ENCODE measurements at places on chromosomes 7 and 10. TPM values are rescaled to one million over a fixed set of nuclear protein-coding genes. Genes with fewer than 3 reads are reported as not detected.

- no peak for DNase-seq
Observed at GRCh38 chr7:55325371-55325792, 39.8 kb upstream of the LANCL2 start.

DNA sequence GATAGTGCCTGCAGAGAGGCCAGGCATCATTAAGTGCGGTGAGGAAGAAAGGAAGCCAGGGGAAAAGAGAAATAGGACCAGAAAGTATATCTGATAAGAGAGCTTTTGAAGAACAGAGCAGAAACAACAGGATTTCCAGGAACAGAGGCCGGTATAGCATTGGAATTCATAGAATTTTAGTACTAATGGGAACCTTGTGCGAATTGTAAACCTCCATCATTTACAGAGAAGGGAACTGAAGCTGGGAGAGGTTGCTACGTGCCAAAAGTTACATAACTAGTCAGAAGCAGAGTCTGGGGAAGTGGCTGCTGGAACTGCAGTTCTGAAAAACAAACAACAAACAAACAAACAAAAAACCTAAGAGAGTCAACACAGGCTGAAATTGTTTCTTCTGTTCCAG is 5.4 kb upstream of the ZMYND11 start:
- no peak for DNase-seq

DNA sequence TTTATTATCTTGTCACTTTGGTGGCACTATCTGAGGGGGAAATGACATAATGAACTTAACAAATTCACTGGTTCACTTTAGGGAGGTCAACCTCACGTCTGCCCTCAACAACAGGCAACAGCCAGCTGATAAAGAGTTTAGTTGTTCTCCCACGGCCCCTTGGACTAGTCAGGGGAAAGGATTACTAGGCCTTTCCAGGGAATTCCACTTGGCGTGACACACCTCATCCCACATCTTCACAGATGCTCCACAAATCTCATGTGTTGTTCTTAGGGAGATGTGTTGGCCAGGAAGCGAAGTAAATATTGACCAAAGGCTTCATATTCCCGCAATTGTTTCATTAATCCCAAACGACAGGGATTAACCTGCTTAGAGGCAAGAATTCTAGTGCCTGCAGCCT is 183.5 kb upstream of the CDCA7L start:
- no peak for DNase-seq

DNA sequence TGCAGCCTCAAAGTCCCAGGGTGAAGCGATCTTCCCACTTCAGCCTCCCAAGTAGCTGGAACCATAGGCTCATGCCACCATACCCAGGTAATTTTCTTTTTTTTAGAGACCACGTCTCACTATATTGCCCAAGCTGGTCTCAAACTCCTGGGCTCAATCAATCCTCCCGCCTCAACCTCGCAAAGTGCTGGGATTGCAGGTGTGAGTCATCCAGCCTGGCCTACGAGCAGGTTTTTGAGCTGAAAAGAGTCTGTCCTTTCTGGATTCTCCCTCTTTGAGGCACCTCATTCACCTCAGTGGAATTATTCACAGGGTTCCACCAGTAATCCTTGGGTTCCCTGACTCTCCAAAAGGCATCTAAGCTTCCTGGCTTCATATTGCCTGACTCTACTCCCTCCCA is 7.6 kb upstream of the LEP start:
- DNase-seq, result no peak

DNA sequence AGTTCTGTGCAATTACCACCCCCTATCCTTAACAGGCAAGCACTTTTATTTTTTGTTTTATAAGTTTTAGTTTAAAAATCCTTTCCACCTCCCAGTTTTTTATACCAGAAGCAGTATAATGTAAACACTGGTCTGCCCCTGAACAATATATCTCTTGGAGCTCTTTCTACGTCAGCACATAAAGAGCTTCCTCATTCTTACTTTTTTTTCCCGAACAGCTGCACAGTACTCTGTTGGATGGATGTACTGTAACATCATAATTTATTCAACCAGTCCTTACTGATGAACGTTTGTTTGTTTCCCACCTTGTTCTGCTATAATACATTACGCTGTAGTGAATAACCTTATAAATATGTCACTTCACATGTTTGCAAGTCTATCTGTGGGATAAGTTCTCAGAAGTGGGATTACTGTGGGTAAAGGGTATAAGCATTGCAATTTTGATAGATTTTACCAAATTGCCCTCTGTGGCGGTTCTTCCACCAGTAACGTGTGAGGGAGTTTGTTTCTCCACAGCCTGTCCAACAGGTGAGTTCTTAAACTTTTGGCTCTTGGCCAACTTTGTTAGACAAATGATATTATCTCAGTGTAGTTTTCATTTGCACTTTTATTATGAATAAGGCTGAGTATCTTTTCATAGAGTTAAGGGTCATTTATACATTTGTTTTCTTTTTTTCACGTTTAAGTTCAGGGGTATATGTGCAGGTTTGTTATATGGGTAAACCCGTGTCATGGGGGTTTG is 32.8 kb downstream of the ADRA2A start:
- DNase-seq, result no peak

- no peak for DNase-seq
Observed at GRCh38 chr10:71770255-71770654, 3.1 kb downstream of the VSIR start.

GRCh38 chr7:80008039-80008438 is 126.6 kb upstream of the GNAI1 start:
- DNase-seq, result no peak

GRCh38 chr7:138608275-138608674 is 92.9 kb downstream of the SVOPL start:
- DNase-seq, result no peak

DNA sequence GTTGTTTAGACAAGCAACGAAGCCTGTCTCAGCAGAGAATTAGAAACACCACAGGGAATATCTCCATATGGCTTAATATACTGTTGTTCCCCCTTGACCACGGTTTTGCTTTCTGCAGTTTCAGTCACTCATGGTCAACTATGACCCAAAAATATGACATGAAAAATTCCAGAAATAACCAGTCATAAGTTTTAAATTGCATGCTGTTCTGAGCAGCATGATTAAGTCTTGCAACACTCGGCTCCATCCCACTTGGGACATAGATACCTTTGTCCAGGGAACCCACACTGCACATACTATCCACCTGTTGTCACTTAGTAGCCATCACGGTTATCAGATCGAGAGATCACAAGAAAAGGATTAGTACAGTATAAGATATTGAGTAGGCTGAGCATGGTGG is 60.7 kb upstream of the FOXK1 start:
- DNase-seq, result no peak

- no peak for DNase-seq
Observed at GRCh38 chr10:74079936-74080590, 70.6 kb downstream of the AP3M1 start.

- DNase-seq, result no peak
Observed at GRCh38 chr10:5581670-5582566, 57.2 kb downstream of the CALML3 start.

GRCh38 chr10:48894911-48895802 is 44.5 kb downstream of the LRRC18 start:
- no peak for DNase-seq

Gene KCNIP2
- total RNA-seq, result 2.0 TPM

Gene ZNF37A
- total RNA-seq, result 11.9 TPM

Gene VPS50
- 16.7 TPM for total RNA-seq

Gene EGR2
- total RNA-seq, result 0.32 TPM

Gene PNLIPRP1
- total RNA-seq, result not detected

Gene IFIT3
- 2.5 TPM for total RNA-seq

Gene KLF14
- not detected for total RNA-seq
